ENCODE measurements at places on chromosomes 13 and 19.

- no peak for DNase-seq
Observed at GRCh38 chr13:103386341-103386740, 320.1 kb upstream of the SLC10A2 start.

GRCh38 chr13:42116225-42116624, 67.8 kb downstream of the DGKH start:
- no peak for DNase-seq

DNA sequence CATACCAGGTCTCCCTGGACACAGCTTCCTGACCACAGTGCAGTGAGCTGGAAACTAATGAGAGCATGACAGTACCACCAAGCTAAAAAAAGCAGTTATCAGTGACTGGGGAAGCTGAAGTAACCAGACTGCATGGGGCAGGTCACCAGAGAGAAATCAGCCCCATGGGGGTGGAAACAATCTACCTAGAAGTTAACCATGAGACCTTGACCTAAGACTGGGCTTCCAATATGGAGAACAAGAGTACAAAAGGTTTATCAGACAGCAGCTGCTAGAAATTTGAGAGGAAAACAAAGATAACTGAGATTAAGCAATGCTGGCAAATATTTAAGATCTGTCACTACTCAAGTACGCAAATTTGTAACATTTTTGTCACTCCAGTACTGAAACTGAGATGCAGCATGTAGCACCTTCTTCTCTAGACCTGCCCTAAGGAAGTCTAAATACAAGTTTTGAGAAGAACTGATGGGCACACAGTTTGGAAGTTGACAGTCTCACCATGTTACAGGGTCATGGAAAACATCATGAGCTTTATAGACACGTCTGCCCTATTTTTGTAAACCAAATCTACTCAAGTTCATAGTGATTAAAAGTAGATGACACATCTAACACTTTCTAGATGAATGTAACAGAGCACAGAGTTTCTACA, 2641.8 kb upstream of the PCDH20 start:
- DNase-seq, result no peak

GRCh38 chr19:33193865-33194362, at the start of gene LRP3:
LRP3 (plus strand) TSS chr19:33194330; CDS start chr19:33194786, 456 bp downstream.
- DNase-seq, result no peak

All from stimulated activated naive CD4-positive, alpha-beta T cell treated with Interleukin-2 at 50 U/mL for 16 hours (primary cell).